ENCODE measurements at places on chromosomes 3 and 15.

- no peak for DNase-seq
These were observed 2.1 kb upstream of the FAM131A start for GRCh38 chr3:184335291-184335660.

GRCh38 chr3:21876782-21877181 is 125.8 kb upstream of the ZNF385D start:
- DNase-seq = no peak

- peak; percentile 66 for DNase-seq
These were observed 227.4 kb upstream of the AZI2 start for GRCh38 chr3:28575746-28576613.

DNA sequence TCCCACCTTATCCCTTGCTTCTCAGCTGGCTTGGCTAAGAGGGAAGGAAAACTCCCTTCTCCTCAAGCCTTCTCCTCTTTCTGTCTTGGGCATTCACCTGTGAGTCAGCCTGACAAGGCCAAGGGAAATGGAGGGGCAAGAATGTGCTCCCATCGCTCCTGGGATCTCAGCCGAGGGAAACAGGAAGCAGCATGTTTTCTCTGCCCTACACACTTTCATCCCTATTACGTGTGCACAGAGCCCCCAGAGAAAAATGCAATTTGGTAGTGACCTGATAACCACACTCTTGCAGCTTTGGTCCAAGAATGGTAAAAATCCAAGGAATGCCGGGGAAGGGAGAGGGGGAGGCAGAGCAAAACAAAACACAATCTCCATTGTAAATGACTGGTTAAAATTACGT is 32.9 kb upstream of the MTMR10 start:
- no peak for DNase-seq

DNA sequence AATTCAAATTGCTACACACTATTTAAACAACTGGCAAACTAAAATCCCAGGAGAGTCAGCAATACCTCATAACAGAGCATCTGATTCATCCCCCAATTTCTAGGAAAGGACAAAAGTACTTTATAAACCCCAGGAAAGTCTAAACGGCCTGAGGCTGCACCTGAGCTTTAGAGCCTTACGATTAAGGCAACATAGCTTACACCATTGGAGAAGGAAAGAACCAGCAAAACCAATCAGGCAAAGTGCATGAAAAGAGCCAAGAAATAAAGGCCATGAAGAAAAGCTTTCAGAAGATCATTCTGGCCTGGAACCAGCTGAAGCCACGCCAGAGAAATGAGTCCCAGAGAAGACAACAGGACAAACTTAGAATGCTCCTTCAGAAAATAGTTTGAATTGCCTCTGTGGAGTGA is 48.1 kb downstream of the PTPN9 start:
- no peak for DNase-seq
